NCI-H2081 (cell line): ENCODE measurements at places on chromosomes 7 and 10.
A peak's percentile ranks its signal among the peaks of the same experiment; 100 is the strongest.

DNA sequence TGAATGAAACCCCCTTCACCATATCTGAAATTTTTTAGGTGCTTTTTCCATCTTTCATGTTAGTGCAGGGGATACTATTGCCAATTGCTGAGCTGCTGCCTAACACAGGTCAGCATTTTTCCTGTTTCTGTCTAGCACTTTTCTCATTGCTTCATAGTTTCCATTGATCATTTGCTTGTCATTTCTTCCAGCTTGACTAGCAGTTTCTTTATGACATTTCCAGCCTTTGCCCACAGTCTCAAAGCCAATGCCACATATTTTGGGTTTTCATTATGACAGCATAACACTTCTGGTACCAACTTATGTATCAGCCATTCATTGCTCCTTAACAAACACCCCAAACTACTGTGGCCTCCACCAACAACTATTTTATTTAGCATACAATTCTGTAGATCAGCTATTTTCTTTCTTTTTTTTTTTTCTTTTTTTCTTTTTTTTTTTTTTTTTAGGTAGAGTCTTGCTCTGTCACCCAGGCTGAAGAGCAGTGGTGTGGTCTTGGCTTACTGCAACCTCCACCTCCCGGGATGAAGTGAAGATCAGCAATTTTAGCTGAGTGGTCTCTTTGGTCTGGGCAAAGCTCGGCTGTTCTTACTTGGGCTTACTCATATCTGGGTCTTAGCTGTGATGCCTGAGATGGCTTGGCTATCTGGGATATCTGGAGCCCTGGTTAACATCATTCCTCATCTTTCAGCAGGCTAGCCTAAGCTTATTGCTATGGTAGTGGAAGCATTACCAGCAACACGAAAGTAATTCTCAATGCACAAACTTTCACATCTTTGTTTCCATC, 102.3 kb downstream of the EPC1 start:
- DNase-seq: no peak

GRCh38 chr10:97356318-97356914, 21.9 kb upstream of the FRAT2 start:
- DNase-seq: no peak

GRCh38 chr7:127885843-127886242, 145.4 kb downstream of the LRRC4 start:
- peak; percentile 7 for DNase-seq

DNA sequence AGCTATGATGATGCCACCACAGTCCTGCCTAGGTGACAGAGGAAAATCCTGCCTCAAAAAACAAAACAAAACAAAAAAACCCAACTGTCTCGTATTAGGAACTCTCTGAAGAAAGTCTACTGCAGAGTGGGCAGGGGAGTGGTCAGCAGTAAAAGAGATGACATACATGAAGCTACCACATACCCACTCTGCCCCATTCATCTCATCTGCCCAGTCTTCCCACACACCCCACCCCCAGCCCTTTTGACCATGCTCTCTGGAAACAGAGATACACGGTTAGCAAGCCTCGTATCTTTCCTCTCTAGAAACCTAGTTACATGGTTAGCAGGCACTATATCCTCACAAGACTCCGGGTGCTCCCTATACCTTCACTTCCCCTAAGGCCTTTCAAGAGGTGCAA, 8.3 kb downstream of the SLC37A3 start:
- DNase-seq: no peak

GRCh38 chr7:99141841-99142726, 1.8 kb downstream of the SMURF1 start:
- DNase-seq: peak; percentile 22

GRCh38 chr7:22008087-22008486, 62.4 kb upstream of the CDCA7L start:
- DNase-seq: peak; percentile 19

GRCh38 chr7:16939161-16939560, 57.4 kb upstream of the AGR3 start:
- no peak for DNase-seq

DNA sequence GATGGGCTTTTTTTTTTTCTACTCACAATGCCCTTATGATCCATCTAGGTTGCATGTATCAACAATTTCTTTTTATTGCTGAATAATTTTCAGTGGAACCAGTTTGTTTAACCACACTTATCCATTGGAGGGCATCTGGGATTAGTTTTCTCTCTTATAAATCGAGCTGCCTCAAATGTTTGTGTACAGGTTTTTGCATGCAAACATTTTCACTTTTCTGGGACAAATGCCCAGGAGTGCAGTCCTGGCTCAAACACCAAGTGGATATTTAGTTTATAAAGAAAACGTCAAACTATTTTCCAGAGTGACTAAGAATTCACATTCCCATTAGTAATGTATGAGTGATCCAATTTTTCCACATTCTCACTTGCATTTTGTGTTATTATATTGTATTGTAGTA, 313.4 kb downstream of the CXCL12 start:
- no peak for DNase-seq
